ENCODE measurements at places on chromosomes 5 and 9.

- no peak for DNase-seq
Observed at GRCh38 chr9:80492221-80492620, 920.5 kb downstream of the TLE4 start.

- no peak for DNase-seq
Observed at GRCh38 chr5:138824516-138824915, 50.6 kb downstream of the LRRTM2 start.

DNA sequence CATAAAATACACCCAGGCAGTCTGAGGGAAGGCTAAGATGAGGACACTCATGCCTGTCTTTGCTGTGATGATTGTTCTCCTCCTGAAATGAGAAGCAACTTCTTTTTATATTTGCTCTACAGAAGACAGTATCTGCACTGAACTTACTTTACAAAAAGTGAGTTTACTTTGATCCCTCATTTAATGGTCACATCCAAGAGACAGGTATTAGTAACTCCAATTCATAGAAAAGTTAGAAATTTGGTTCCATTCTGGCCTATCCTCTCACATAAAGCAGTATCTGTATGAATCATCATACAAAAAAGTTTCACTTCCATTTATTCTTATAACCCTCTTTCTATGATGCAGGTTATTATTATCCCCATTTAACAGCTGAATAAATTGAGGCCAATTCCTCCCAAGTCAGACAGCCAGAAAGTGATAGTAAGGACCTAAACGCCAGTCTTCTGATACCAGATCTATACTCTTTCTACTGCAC is 15.2 kb downstream of the TSTD2 start:
- no peak for DNase-seq

- DNase-seq, result no peak
Observed at GRCh38 chr5:3827624-3828023, 232.0 kb downstream of the IRX1 start.

DNA sequence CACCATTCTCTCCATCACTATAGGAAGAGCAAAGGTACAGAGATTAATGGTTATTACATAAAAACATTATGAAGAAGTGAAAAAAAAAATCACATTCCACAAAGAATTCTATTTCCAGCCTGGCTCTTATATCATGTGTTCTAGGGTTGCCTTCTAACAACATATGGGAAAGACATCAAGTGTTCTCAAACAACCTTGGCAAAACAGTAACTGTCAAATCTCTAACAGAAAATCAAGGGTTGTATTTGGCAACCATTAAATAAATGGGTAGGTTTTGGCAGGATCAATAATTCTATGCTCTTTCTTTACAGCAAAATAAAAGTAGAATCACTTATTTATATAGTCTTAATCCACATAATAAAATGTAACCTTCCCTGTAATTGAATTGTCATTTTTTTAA is 728.9 kb downstream of the MAT2B start:
- DNase-seq, result no peak

- DNase-seq, result no peak
Observed at GRCh38 chr5:179614745-179615144, 8.7 kb downstream of the HNRNPH1 start.

DNA sequence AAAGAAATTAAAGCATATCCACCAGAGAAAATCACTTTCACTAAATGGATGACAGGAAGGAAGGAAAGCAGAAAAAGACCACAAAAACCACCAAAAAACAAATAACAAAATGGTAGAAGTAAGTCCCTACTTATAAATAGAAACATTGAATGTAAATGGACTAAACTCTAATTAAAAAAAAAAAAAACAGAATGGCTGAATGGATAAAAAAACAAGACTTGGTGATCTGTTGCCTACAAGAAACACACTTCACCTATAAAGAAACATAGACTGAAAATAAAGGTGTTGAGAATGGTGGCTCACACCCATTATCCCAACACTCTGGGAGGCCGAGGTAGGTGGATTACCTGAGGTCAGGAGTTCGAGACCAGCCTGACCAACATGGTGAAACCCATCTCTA is 122.9 kb downstream of the HMHB1 start:
- DNase-seq, result no peak

DNA sequence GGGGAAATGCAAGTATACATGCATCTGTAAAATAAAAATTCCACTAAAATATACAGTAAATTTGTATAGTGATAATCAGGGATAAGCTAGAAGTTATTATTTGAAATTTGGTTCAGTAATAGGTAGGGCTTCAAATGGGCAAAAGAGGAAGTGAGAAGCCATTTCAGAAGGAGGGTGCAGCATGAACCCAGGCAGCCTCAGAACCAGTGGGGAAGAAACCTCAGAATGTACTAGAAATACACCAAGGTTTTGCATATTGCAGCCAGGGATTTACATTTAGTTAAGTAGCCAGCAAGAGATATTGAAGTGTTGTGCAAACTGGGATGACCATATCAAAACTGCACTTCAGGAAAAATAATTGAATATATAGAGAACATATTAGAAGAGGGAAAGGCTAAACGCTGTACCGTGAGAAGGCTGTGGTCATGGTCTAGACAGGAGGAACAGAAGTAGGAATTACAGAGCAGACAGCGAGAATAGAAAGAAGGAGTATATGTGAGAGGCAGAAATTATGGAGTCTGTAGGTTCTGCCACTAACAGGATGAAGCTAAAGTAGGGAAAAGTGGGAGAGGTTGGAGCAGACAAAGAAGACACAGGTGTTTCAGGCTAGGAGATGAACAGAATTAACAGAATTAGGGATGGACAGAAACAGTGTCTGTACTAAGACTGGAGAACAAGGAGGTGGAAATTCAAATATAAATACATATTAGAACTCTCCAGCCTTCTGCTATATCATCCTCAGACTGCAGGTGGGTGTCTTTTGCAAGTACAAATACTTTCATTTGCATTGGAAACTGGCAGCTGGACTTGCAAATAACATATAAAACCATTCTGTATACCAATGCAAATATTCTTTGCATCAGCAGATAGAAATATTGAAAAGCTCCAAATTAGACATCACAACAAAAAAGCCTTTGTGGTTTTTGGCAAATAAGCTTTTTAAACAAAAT is 335.6 kb downstream of the ZNF608 start:
- no peak for DNase-seq

DNA sequence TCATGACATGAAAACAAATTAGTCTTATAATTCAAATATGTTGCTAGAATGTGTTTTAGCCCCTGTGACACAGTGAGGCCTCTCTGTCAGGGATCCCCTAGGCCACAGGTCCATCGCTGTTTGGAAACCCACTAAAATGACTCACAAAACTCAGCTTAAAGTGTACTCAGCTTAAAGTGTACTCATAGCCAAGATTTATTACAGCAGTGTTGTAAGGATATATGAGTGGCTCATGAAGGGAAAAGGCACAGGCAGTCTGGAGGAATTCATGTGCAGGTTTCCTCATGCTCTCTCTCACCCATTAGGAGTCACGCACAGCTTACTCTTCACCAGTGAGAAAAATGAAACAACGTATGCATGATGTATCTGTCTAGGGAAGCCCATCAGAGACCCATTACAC is 24.4 kb upstream of the TGFBI start:
- DNase-seq, result no peak

- DNase-seq, result no peak
Observed at GRCh38 chr9:93001031-93001430, 53.7 kb downstream of the FGD3 start.

- DNase-seq, result no peak
Observed at GRCh38 chr5:131265311-131265803, 1.5 kb downstream of the CDC42SE2 start.

DNA sequence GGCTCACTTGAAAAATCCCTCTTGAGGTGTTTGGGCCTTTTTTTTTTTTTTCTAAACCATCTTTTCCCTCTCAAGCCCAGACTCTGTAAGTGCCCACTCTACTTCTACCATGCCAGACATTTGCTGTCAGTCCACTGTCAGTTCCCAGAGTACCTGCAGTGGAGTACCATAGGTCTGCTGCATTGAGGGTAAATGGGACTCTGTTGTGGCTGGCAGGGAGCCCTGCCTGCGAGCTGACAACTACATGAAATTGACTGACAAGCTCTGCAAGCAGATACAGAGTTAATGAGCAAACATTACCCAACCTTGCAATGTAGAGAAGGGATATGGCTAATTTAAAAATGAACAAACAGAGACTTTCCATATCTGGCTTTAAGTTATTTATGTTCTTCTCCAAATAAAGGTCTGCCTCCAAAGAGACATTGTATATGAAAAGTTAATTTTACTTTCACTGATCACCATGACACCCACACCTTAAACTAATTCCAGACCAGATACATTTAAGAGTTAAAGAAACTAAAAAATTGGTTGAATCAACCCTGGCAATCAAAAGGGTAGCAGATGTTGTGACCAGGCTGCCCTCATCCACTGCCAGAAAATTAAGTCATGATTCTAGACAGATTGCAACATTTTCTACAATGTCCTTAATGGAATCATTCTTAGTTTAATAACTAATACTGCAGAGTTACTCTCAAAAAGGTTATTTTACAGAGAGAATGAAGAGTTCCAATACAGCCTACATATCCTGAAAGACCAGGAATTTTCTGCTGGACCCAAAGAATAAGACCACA is 100.4 kb upstream of the PAM start:
- DNase-seq, result no peak

DNA sequence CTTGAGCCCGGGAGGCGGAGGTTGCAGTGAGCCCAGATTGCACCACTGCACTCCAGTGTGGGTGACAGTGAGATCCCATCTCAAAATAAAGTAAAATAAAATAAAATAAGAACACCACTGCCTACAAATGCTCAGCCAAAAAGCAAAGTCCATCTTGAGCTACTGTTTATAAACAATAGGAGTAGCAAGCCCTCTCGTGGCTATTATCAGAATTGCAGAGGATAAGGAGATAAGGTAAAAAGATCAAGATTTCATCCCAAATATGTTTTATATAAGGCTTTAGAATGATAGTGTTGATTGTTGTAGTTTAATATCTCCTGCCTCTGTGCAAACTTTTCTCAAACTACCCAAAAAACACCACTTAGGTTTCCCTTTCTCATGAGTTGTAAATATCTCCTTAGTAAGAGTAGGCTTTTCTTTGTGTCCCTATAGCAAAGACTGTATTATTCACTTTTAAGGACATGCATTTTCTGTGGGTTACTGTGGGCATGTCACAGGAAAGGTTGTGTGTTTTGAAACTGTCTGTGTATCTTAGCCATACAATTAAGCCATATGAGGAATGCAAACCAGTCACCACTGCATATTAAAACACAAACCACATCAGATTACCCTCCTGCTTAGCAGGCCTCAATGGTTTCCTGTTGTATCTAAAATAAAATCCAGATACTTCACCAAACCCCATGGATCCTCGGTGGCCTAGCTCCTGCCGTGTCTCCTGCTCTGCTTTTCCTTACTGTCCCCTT is 31.8 kb upstream of the CKS2 start:
- DNase-seq, result peak; percentile 41

- DNase-seq, result no peak
Observed at GRCh38 chr5:80756292-80756691, 101.5 kb upstream of the DHFR start.

GRCh38 chr5:88452820-88453219 is 184.2 kb upstream of the TMEM161B start:
- peak; percentile 12 for DNase-seq

- DNase-seq, result no peak
Observed at GRCh38 chr5:14436801-14437542, 144.6 kb upstream of the OTULINL start.

GRCh38 chr5:118531276-118531675 is 457.1 kb downstream of the DTWD2 start:
- no peak for DNase-seq

- DNase-seq, result peak; percentile 44
Observed at GRCh38 chr5:141508798-141509611, 20.1 kb downstream of the PCDHGC5 start.

Measured in endothelial cell (in vitro differentiated cells).